ENCODE measurements at places on chromosomes 6 and 20.

DNA sequence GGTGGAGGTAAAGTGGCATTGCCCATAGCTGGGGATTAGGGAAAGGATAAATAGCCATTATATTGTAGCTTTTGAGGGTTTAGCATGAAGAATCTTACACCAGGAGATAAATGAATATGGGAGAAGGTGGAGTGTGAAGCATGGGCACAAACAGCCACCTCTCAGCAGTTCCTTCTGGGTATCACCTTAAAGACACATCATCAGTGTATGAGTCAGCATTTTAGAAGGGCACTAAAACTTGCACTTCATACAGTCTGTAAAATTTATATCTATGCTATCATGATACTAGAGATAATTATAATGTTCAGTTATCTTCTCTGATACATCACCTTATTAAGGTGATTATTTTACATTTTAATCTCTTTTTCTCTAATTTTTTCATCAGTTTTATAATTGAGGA lies 25.3 kb downstream of the SLC35A1 start:
- DNase-seq, result no peak

GRCh38 chr6:56580271-56580670 lies 62.4 kb downstream of the DST start:
- no peak for DNase-seq

GRCh38 chr20:34515484-34516246 lies 557 bp upstream of the DYNLRB1 start:
- no peak for DNase-seq

GRCh38 chr6:3835785-3836184 lies 13.4 kb upstream of the FAM50B start:
- DNase-seq, result no peak

GRCh38 chr6:98831057-98831958 lies 3.1 kb upstream of the POU3F2 start:
- no peak for DNase-seq

DNA sequence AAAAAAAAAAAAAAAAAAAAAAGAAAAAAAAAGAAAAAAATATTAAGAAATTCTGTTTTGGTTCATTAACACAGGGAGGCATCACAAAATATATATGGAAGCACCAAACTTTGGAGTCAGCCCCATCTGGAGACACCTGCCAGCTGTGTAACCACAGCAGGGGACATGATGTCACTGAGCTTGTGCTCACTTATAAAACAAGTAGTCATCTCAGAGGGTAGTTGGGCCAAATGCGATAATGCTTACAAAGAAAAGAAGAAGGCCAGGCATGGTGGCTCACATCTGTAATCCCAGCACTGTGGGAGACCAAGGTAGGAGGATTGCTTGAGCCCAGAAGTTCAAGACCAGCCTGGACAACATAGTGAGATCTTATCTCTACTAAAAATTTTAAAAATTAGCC lies 1.1 kb upstream of the BNIP5 start:
- no peak for DNase-seq

GRCh38 chr20:13041574-13042457 lies 33.0 kb downstream of the SPTLC3 start:
- DNase-seq, result no peak

DNA sequence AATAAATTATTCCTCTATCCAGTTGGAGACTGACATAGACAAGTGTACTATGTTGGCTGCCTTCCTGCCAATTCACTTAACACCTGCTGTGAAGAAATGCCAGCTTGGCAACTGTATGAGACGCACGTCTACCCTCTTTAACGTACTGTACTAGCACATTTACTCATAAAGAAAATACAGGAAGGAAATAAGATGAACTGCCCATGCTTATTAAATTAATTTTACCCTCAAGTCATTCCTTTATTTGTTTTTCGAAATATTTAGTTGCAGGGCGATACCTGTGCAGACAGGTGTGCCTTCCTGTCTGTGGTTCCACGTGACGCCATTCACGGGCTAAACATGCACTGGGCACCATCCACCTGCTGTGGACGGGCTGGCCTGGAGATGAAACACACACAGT lies 52.0 kb downstream of the PSMG4 start:
- no peak for DNase-seq

All from NCI-H2107 (cell line).